Mucosa of descending colon (tissue), 3 donors: ENCODE measurements at places on chromosomes 4 and X.

DNA sequence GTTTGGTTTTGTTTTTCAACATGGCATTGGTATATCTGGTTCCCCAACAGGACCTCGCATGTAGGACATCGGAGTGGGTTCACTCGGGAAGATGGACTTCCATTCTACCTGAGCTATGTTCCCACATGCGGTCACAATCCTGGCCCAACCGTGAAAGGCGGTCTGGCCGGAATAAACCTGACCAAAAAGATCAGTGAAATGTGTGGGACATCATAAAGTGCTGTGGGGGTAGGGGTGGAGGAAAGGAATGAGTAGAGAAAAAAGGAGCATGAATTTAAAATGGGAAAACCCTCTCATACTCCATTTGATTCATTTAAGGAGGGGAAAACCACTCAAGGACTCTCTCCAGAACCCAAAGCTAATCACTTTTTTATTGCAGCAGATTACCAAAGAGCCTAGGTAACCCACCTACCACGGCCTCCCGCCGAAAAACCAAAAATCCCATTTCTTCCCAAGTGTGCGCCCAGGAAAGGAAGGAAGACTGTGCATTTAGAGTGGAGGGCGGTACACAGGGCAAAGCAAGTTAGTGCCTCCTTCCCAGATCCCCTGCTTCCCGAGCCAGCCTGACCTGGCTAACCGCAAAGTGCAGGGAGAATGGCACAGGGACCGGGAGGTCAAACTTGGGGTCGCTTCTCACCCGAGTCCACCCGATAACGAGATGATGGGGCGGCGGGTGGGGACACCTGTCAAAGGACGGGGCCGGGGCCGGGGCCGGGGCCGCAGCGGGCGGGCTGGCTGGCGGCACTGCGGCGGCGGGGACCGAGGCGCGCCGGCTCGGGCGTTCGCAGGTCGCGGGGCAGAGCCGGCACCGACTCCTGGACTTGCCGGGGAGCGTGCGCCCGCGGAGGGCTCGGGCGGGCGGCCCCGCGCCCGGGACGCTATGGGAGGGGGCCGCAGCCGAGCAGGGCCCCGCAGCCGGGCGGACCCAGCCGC, 669 bp downstream of the TMEM150C start:
- peak; percentile 32 for DNase-seq

DNA sequence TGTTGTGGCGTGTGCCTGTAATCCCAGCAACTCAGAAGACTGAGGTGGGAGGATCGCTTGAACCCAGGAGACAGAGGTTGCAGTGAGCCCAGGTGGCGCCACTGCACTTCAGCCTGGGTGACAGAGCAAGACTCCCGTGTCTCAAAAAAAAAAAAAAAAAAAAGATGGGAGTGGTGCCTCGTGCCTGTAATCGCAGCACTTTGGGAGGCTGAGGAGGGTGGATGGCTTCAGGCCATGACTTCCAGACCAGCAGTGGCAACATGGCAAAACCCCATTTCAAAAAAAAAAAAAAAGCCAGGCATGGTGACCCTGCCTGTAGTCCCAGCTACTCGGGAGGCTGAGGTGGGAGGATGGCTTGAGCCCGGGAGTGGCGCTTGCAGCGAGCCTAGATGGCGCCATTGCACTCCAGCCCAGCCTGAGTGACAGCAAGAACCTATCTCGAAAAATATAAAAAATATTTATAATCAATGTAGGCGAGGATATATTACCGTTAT, 27.0 kb downstream of the EIF2S3 start:
- peak; percentile 70 for DNase-seq

DNA sequence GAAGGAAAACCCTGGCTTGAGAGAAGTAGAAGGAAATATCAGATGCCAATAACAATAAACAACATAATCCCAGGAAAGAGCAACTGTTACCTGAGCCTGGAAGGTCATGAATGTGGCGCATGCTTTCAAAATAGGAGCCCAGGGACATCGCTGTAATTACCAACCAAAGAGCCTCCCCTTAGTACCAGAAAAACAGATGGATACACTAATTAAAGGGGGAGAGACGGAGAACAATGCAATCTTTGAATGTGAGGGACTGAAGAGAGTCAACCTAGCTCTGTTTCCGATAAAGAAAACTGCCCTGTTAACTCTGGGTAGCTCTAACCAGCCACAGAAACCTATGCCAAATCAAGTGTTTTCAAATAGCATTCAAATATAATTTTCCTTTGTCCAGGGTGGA, 161.4 kb downstream of the ENOX2 start:
- no peak for DNase-seq

DNA sequence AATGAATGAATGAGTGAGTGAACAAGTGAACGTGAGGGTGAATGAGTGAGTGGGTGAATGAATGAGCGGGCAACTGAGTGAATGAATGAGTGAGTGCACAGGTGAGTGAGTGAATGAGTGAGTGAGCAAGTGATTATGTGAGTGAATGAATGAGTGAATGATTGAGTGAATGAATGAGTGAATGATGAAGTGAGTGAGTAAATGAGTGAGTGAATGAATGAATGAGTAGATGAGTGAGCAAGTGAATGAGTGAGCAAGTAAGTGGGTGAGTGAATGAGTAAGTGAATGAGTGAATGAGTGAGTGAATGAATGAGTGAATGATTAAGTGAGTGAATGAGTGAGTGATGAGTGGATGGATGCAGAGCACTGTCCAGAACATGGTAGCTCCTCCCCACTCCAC, 205.8 kb downstream of the STK32B start:
- no peak for DNase-seq

GRCh38 chrX:136347706-136348105, 46.9 kb downstream of the ADGRG4 start:
- no peak for DNase-seq

DNA sequence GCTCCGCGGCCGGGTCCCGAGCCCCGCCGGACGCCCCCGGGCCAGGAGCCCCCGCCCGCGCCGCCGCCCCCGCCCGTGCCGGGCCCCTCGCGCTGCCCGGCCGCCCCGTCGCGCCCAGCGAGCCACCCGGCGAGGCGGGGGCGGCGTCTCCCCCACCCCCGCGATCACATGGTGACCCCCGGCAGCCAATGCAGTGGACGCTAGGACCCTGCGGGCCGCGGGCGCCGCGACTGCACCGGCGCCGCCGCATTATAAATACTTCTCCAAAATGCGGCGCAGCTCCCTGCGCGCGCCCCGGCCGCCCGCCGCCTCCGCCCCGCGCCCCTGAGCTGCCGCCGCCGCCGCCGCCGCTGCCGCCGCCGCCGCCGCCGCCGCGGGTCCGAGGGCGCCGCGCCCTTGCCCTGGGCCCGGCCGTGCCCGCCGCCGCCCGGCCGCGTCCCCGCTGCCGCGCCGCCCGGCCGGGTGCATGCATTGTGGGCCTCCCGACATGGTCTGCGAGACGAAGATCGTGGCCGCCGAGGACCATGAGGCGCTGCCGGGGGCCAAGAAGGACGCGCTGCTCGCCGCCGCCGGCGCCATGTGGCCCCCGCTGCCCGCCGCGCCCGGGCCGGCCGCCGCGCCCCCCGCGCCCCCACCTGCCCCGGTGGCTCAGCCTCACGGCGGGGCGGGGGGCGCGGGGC, at the start of gene NAT8L:
NAT8L (plus strand) TSS at position 282 of the 680 bp plus-strand sequence; CDS start at position 467, 185 bp downstream.
- DNase-seq: peak; percentile 22

DNA sequence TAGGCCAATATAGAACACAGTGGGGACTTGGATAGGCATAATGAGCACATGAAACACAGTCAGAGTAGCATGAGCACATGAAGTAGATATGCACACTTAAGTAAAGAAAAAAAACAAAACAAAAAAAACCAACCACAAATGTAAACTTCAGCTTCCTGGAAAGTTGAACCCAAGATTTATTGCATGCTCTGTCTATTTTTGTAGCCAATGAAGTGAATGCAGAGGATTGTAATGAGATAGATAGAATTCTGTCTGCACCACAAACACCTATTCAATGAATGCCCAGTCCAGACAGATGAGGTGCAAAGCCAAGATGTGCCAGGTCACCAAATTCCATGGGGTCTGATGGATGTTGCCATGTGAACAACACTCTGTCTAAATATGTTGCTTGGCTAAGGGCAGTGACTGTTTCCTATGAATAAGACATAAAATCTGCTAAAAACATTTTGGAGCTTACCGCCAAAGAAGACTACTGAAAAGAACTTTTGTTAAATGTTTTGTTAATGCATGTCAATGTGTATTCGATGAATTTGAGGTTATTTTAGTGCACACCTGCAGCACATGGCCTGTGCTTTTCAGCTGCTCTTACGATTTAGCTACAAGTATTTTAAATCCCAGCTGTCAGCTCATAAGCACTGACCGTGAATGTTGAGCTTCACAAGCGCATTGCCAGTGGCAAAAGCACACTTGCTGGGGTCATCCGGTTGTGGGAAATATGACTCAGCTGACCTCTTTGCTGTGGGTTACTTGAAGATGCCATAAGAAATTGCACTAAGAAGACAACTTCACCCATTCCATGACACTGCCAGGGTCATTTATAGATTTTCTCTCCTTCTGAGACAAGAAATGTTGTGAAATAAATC, 374.8 kb upstream of the GNPDA2 start:
- DNase-seq: no peak

GRCh38 chr4:169484485-169484884, 127.9 kb downstream of the NEK1 start:
- DNase-seq: no peak

GRCh38 chrX:386768-387575, at the start of gene PPP2R3B:
Gene PPP2R3B (minus strand): TSS chrX:386907. CDS start chrX:386691, 216 bp downstream.
- peak; percentile 100 for DNase-seq

DNA sequence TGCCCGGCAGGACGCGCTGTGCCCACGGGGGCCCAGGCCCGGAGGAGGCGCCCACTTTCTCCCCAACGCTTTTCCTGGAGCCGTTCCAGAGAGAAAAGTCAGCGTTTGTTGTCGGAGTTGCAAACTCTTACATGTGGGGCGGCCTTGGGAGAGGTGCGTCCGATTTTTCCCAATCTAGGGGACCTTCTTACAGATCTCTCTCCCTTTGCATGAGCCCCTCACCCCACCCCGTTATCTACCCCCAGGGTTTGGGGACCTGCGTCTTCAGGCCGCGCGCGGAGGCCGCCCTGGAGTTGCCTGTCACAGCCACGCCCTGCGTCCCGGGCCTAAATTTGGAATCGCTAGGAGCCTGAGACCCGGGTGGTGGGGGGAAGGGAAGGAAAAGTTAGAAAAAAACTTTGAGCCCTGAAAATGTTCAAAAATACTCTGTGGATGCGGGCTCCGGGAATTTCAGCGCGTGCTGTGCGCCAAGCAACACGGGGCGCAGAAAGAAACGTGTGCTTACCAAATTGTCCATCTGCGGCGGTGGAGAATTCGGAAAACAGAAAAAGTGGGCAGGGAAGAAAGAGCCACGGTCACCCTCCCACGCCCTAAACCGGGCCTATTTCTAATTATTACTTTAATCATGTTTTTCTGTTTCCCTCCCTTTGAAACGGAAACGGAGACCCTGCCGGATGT, 587 bp downstream of the CD99 start:
- peak; percentile 74 for DNase-seq

DNA sequence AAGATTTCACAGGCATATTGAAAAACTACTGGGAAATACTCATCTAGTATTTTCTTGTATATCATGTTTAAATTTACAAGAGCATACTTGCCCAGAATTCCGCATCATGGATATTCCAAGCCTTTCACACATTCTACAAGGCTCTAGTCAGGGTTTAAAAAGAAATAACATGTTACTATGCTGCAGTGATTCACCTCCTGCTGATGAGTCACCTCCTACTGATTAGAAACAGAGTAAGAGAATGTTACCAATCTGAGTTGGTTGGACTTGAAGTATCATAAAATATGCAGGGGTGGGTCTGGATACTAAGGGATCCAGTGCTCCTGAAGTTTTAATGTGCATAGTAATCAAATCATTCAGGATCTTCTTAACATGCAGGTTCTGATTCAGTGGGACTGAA, 192.0 kb upstream of the ANK2 start:
- no peak for DNase-seq

- no peak for DNase-seq
These were observed 204.2 kb upstream of the CASK start for GRCh38 chrX:42127563-42127962.

DNA sequence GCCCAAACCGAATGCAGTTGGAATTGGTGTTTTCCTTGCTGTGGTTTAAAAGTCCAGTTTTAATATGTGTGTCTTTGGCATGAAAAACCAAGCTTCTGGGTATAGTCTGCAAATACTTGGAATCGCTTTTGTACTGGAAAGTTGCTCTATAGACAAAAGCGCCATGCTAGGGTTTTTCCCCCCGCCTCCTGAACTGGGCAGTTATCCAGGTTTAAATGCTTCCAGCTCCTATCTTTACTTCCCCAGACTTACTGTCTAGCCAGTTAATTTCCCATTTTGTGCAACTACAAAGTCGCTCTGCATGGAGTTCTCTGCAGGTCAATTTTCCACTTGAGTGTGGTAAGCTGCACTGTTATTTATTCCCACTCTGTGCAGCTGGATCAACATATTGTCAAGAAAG, 2.7 kb downstream of the RASL11B start:
- DNase-seq: no peak

GRCh38 chrX:8848441-8848840, 47.3 kb upstream of the FAM9A start:
- no peak for DNase-seq

DNA sequence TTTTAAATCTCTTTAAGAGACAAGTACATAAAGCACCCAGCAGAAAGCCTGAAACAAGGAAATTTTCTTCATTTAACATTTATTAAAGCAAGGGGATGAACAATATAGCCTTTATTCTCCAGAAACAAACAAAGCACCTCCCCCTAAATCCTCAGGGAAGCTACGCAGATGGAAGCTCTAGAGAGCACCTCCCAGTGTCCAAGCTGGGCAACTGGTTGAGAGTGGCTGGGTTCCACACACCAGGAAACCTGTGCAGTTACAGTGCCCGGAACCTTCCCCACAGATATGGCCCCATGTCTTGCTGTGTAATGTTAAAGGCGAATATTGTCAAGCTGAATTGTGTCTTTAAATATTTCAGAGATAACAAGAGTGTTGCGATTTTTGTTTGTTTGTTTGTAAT, 8.9 kb upstream of the TRIML1 start:
- DNase-seq: no peak

DNA sequence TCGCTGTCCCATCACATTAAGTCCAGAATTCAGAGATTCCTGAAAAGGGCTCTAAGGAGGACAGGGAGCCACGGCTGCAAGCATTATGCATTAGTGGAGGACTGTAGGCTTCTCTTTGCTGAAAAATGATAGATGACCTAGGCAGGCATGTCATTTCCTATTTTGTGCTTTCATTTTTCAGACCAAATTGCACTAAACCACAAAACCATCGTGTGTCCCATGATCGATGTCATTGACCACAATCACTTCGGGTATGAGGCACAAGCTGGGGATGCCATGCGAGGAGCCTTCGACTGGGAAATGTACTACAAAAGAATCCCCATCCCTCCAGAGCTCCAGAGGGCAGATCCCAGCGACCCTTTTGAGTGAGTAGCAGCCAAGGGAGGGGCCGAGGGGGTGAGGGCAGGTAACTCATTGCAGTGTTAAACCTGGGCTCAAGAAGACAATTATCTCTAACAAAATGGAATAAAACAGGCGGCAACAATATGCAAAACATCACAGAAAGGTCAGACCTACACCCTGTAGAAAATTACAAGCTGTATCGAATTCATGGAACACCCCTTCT, 355.2 kb upstream of the GALNT7 start:
- no peak for DNase-seq

- DNase-seq: no peak
These were observed 150.5 kb upstream of the RXFP1 start for GRCh38 chr4:158371158-158371557.

- DNase-seq: no peak
These were observed 6.6 kb downstream of the PPM1K start for GRCh38 chr4:88277711-88278225.

GRCh38 chr4:53455766-53456165, 78.3 kb downstream of the FIP1L1 start:
- DNase-seq: no peak
